Astrocyte of the cerebellum (primary cell): ENCODE measurements at places on chromosomes 16 and 17.

- no peak for DNase-seq
These were observed 230.5 kb upstream of the CACNG5 start for GRCh38 chr17:66604376-66604775.

DNA sequence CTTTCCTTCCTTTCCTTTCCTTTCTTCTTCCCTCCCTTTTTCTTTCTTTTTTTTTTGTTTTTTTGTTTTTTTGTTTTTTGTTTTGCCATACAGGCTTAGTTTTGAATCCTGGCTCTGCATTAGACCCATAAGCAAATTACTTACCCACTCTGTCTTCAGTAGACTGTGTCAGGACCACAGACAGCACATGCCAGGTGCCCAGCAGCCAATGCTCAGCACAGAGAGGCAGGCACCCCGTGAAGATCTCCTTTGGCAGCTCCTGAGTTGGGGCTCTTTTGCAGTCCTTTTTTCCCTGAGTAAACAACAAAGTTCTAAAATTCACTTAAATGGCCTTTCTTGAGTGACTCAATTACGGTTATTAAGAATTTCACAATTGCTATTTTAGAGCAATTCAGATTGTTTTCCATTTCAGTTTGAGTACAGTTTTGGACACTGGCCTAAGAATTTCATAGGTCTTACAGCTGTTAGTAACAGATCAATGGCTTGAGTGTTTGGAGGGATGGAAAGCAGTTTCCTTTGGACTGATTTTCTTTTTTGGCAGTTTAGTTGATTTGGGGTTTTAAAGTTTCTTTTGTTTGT, 26.2 kb upstream of the SLC5A11 start:
- peak; percentile 31 for DNase-seq

GRCh38 chr16:13300066-13300840, 398.9 kb downstream of the SHISA9 start:
- DNase-seq: no peak

DNA sequence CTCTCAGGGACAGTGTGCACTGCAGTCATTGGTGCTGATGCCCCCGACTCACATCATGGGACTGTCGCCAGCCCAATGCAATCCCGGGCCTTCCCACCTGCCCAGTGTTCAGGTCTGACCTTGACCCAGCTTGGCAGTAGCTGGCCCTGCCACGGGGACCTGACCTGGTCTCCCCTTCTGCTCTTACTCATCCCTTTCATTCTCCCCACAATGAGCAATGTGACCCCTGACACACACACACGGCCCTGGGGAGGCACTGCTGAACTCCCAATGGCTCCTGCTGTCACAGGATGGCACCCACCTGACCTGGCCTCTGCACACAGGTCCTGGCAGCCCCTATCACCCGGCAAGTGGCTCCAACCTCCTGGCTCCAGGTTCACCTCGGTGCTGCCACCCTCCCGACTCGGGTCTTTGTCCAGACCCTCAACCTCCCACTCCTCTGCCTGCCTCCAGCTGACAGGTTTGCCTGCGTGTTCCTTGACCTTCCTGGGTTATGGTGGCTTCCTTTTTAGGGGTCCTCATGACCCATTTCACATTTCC, 6.6 kb downstream of the CD300C start:
- no peak for DNase-seq

- peak; percentile 24 for DNase-seq
These were observed 93.4 kb upstream of the METRNL start for GRCh38 chr17:82985973-82986372.

DNA sequence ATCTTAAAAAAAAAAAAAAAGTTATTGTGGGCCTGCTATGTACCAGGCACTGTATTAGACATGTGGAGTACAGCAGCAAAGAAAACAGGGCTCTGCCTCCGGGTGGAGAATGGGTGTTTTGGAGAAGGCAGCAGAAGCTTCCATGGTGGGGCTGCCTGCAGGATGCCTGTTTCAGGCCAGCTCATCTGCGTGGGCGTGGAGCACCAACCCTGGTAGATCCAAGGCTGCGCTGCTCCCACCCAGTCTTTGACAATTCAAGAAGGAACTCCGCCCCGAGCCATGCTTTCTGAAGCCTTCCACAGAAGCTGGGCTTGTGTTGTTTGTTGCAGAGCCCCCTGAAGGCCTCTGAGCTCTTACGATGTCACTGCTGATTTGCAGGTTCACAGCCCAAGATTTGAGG, 23.2 kb upstream of the CACNG1 start:
- no peak for DNase-seq

DNA sequence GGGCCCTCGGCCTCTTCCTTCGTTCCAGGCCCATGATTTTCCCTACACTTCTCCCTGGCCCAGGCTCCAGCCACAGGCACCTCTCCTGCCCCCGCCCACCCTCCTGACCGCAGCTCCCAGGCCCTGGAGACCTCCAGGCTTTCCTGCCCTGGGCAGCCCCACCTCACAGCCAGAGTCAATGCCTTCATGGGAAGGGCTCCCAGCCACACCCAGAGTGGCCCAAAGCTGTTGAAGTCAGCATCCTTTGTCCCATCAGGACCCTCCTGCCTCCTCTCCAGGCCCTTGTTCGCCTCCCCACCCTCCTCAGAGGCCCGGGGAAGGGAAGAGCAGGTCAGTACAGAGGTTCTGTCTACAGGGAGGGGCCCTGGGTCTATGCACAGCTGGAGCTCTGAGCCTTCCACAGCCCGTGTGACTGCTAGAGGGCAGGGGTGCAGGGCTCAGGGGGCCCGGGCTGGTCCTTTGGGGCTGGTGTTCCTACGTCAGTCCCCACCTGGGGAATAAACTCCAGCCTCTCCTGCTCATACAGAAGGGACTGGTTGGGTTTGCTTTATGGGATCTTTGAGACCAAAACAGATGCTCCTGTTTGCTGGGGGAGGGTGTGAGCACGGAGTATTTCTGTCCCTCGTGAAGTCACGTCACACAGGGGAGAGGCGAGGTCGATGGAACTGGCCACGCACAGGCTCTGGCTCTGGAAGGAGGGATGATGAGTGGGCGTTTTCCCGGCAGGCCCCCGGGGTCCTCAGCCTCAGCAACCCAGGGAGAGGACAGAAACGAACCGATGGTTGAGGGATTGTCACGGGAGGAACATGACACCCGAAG, 20.3 kb downstream of the TRARG1 start:
- DNase-seq: no peak

DNA sequence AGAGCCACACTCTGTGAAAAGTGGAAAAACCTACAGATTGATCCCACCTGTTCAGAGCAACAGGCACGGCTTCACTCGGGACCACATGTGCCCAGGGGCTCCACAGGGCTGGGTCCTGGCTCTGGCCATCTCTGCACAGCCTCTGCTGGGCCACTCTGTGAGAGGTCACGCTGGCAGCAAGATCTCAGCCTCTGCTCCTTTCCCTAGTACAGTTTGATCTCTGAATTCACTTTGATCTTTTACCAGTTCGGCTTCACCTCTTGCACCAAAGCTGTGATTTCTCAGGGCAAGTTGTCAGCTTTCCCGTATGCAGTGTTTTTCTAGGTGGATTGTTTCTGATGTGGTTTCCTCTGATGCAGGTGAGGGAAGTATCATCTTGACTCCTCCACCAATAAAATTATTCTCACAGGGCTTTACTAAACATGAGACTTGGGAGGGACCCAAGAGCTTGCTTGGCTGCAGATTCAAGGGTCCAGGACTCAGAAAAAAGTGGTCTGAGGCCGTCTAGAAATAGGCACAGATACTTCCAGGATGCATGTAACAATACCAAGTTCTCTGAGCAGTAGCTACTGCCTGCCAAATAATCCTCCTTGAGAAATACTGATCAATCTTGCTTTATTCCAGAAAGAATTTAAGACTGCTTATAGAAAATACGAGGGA, 24.0 kb upstream of the ALDH3A1 start:
- no peak for DNase-seq

- DNase-seq: no peak
These were observed 19.8 kb upstream of the TEKT3 start for GRCh38 chr17:15361151-15361550.

DNA sequence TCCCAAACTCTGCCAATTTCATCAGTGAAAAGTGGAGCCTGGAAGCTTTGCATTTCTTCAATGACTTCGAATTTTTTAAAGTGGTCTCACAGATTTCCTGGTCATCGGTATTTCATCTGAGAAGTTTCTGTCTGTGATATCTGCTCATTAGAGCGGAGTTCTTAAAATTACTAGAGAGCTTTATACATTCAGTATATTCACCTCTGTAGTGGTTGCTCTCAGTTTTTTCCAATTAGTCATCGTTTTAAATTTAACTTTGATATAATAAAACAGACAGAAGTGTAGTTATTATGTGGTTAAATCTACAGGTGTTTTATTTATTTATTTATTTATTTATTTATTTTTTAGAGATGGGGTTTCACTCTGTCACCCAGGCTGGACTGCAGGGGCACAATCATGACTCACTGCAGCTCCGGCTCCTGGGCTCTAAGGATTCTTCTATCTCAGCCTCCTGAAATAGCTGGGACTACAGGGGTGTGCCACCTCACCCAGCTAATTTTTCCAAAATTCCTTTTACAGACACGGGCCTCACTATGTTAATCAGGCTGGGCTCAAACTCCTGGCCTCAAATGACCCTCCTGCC, 16.0 kb downstream of the ARHGAP17 start:
- DNase-seq: no peak

DNA sequence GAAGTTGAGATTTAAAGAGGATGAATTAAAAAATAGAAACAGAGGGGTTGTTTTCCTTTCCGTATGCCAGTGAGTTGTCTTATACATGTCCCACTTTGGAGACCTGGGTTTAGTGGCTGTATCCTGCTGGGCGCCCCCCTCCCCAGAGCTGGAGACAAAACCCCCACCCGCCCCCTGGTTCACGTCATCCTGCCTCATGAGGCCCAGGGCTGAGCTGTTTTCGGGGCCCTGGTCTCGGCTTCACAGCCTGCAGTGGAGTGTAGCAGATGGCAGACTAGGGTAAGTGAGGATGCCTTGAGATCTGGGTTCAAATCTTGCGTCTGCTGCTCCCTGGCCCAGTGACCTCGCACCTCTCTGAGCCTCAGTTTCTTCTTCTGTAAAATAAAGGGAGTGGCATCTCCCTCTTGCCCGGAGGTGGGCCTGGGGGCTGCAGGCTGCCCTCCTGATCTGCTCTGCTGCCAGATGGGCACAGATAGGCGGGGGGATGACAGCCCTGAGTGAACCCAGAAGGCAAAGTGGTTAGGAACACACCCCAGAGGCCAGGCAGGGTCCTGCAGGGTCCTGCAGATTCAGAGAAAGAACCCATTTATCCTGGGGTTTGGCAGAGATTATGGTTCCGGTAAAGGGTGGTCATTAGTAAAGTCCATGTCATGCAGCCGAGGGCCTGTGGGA, 45.1 kb downstream of the SOCS3 start:
- DNase-seq: no peak

- no peak for DNase-seq
These were observed 2.3 kb downstream of the AXIN1 start for GRCh38 chr16:350203-350602.

DNA sequence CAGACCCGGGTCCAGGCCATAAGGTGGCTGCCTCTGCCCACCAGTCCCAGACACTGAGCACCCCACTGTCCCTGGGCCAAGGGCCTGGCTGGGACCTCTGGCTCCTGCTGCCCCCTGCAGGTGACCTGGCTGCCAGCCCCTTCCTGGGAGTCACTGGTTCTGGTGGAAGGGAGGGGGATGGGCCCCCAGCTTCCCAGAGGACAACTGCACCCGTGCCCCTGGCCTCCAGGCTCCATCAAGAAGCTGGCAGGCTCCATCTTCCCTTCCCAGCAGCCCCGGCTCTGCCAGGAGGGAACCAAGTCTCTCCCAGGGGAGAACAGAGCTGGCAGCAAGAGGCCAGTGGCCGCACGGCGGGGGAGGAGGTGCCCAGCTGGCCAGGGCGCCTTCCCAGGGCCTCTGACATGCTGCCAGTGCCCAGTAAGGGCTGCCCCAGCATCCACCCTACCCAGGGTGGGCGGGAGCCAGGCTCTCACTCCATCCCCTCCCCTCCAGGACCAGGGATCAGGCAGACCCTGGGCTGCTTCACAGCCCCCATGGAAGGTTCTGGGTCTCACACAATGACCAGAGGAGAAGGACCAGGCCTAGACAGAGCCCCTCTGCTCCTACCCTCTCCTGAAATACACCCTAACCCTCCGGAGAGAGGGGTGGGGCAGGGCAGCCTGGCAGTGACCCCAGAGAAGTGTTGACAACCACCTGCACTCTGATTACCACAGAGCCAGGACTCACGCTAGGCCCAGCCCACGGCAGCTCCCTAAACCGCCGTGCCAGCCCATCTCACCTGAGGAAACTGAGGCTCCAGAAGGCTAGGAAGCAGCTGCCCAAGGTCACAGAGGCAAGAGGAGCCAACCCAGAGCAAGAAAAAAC, 3.6 kb downstream of the CLUH start:
- no peak for DNase-seq

DNA sequence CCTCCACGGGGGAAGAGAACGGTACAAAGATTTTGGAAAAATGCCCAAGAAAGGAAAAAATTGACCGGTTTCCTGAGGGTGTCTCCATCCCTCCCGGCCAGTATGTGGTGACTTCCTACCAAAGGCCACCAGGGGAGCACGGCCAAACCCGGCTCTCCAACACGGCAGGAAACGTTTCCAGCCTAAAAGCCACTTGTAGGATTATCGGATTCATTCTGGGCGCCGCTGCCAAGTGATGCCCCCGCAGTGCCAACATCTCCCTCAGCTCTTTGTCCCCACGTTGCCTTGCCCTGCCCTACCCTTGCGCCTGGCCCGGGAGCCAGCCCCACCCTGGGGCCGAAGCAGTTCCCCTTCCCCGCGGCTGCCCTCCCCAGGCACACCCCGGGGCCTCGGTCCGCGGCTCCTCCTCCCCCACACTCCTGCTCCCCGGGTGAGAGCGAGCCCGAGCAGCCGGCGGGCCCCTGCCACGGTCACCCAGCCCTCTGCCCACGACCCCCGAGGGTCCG, 688 bp downstream of the CRK start:
- DNase-seq: no peak

DNA sequence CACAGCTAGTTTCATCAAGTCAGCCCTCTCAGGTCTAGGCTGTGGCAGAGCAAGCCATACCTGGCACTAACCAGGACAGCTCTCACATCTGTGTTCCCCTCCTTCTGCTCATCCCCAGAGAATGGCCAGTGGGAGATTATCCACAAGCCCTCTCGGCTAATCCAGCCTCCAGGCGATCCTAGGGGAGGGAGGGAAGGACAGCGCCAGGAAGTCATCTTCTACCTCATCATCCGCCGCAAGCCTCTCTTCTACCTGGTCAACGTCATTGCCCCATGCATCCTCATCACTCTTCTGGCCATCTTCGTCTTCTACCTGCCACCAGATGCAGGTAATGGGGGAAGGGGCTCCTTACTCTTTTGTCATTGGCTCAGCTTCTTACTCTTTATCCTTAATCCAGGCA, 3.6 kb downstream of the CHRNB1 start:
- DNase-seq: no peak

DNA sequence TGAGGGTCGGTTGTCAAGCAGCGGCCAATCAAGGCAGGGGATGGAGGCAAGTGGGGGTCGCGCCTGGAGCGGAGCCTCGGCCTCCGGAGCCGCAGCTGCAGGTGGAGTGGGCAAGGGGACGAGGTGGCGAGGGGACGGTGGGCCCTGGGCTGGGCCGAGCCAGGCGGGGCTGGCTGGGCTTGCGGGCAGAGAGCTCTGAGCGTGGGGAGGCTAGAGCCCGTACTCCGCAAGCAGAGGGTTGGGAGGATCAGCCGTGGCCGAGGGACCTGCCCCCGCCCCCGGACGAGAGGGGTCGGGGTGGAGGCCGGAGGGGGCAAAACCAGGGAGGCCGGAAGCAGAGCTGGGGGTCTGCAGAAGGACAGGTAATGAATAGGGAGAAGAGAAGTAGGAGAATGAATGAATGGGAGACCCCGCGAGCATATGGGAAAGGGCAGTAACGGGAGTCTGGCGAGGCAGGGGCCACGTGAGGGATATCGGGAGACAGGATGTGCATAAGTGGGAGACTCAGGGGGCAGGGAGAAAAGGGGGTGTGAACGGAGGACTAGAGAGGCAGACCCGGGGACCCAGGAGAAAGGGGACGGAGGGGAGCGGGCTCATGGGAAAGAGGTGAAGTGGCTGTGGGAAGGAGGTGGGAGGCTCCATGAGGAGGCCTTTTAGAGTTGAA, at the start of gene KATNB1:
Gene KATNB1 (plus strand): TSS at position 16 of the 664 bp plus-strand sequence. CDS start 1,474 bp downstream, outside the sequence.
- DNase-seq: no peak
